ENCODE measurements at places on chromosomes 5 and 9.

DNA sequence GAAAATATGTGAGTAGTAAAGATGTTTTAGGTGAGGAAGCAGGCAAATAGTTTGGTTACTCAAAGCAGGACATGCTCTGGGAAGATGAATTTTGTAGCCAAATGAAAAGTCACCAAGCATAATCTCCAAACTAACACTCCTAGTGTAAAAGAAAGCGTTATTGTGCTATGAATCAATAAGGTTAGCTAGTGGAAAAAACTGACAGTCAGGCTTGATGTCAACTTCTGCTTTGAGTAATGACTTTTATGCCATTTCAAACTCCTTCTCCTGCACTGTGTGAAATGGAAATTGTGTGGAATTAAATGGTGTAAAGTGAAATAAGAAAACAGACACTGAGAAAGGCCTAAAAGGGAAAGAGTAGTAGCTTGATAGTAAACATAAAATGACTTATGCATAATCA lies 637.2 kb upstream of the DMAC1 start:
- DNase-seq = no peak

DNA sequence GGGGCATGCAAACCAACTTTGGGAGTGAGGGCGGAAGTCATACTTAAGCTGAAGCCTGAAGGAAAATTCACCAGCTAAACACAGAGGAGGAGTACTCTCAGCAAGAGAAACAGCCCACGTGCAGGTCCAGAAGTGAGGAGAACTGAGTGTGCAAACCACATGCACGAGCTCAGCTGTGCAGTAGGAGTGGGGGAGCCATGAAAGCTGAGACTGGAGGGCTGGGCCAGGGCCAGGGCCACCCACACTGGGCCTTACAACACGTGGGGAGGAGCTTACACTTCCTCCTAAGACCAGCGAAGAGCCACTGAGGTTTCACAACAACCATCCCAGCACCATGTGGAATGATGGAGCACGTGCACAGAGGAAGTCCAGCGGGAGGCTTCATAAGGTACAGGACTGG lies 9.3 kb upstream of the WWC1 start:
- DNase-seq = no peak

- no peak for DNase-seq
Observed at GRCh38 chr5:69113851-69114250, 20.0 kb downstream of the SLC30A5 start.

DNA sequence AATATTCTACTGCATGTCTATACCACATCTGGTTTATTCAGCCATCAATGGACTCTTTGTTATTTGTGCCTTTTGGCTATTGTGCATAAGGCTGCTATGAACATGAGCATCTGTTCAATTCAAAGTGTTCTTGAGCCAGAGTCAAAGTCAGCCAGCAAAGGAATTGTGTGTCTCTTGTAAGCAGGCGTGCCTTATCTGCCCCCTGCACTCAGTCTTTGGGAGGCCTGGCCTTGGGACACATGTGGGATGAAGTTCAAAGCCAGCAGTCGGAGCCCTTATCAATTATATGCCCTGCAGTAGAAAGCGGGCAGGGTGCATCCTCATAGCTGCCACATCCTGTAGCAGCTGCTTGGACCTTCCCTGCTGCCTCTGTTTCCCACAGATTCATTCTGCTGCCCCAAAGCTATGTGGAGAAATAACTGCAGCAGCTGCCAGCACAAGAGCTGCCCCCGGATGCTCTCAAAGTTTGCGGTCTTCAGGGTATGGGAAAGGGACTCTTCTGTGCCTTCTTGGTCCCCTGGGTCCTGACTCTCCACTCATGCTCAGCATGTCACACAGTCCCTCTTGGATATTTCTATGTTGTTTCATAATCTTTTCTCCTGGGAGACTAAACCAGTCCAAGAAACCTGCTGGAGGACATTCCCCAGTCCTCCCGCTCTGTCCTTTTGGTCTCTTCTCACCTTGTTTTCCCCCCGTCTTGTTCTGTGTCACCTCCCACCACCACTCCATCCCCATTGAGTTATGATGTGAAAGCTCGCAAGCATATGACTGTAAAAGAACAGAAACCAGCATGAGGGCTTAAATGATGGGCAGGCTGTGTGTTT lies 35.9 kb downstream of the STOM start:
- no peak for DNase-seq

- no peak for DNase-seq
Observed at GRCh38 chr5:143413958-143414669, 10.6 kb upstream of the NR3C1 start.
